ENCODE measurements at places on chromosomes 16 and 17.

- H3K4me1 ChIP-seq = peaks cover 5% of the 10 kb centered on the region
- no peak for DNase-seq
- H3K36me3 ChIP-seq = no peaks in the 10 kb centered on the region
- no peak overlapping the region for H3K27ac ChIP-seq
- H3K4me3 ChIP-seq = no peak overlapping the region
Observed at GRCh38 chr16:57616241-57616640, 12.2 kb upstream of the ADGRG1 start.

GRCh38 chr17:60300011-60300410, 91.9 kb downstream of the USP32 start:
- no peaks in the 10 kb centered on the region for H3K27me3 ChIP-seq
- DNase-seq = no peak
- H3K4me3 ChIP-seq = no peak overlapping the region
- H3K36me3 ChIP-seq = peaks cover 4% of the 10 kb centered on the region

DNA sequence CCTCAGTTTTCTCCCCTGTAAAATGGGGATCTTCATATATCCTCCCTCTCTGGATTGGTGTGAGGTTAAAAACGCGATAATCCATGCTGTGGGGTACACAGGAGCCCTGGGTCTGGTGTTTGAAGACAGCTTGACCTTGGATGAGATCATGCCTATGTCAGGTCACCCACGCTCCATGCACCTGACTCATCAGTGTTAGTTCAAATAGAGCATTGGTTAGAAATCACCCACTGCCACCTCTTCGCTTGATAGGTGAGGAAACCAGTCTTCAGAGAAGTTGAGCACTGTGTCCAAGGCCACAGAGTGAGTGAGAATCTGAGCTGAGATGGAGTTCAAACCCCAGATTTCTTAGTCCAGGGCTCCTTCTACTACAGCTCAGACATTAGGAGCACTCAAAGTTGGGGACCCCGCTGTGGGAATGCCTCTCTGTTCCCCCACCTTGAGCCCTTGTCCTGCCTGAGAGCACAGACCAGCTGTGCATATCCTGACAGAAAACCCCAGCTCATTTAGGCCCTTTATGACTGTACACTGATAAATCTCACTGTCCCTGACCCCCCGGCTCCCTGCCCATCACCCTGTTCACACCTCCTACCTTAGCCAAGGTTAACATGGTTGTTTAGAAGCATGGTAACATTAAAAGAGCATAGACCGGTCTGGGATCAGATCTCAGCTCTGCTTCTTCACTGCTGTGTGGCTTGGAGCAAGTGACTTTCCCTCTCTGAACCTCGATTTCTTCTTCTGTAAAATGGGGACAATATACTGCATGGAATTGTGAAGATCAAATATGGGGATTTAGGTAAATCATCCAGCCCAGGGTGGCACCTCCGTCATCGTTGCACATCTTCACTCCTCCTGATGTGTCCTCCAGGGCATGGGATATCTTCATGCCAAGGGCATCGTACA, 22.4 kb upstream of the LGALS9 start:
- H3K27me3 ChIP-seq = peaks cover 3% of the 10 kb centered on the region
- DNase-seq = no peak
- H3K36me3 ChIP-seq = no peaks in the 10 kb centered on the region

GRCh38 chr16:30490210-30490609, 17.7 kb downstream of the ITGAL start:
- H3K4me3 ChIP-seq = no peak overlapping the region
- H3K27me3 ChIP-seq = peaks cover 14% of the 10 kb centered on the region
- H3K36me3 ChIP-seq = no peaks in the 10 kb centered on the region
- H3K4me1 ChIP-seq = peaks cover 15% of the 10 kb centered on the region

- H3K4me1 ChIP-seq = no peaks in the 10 kb centered on the region
- H3K27ac ChIP-seq = no peak overlapping the region
- H3K4me3 ChIP-seq = no peak overlapping the region
- H3K36me3 ChIP-seq = no peaks in the 10 kb centered on the region
- no peak for DNase-seq
- no peaks in the 10 kb centered on the region for H3K27me3 ChIP-seq
Observed at GRCh38 chr17:10417431-10417830, 4.3 kb downstream of the MYH8 start.

GRCh38 chr16:84876873-84877606, 57.3 kb downstream of the CRISPLD2 start:
- DNase-seq = no peak
- peaks cover 21% of the 10 kb centered on the region for H3K36me3 ChIP-seq
- H3K27ac ChIP-seq = no peak overlapping the region
- no peak overlapping the region for H3K4me3 ChIP-seq
- peaks cover 32% of the 10 kb centered on the region for H3K4me1 ChIP-seq

- H3K4me1 ChIP-seq = peaks cover 52% of the 10 kb centered on the region
- H3K4me3 ChIP-seq = peak overlapping the region; percentile 55
- DNase-seq = no peak
- no peaks in the 10 kb centered on the region for H3K27me3 ChIP-seq
Observed at GRCh38 chr17:66420961-66421371, 118.6 kb downstream of the PRKCA start.

- peaks cover 2% of the 10 kb centered on the region for H3K27me3 ChIP-seq
- H3K36me3 ChIP-seq = no peaks in the 10 kb centered on the region
- DNase-seq = peak; percentile 28
Observed at GRCh38 chr17:12769981-12770380, 19.3 kb upstream of the ARHGAP44 start.

GRCh38 chr16:1763521-1764511, 7.5 kb downstream of the NME3 start:
- H3K4me3 ChIP-seq = no peak overlapping the region
- H3K36me3 ChIP-seq = peaks cover 10% of the 10 kb centered on the region
- no peak for DNase-seq
- no peaks in the 10 kb centered on the region for H3K4me1 ChIP-seq
- H3K27me3 ChIP-seq = peaks cover 8% of the 10 kb centered on the region

- peaks cover 76% of the 10 kb centered on the region for H3K4me1 ChIP-seq
- DNase-seq = no peak
- peaks cover 2% of the 10 kb centered on the region for H3K27me3 ChIP-seq
- H3K27ac ChIP-seq = peak overlapping the region; percentile 93
- H3K36me3 ChIP-seq = no peaks in the 10 kb centered on the region
- peak overlapping the region; percentile 39 for H3K4me3 ChIP-seq
Observed at GRCh38 chr17:83200231-83200699, 120.9 kb downstream of the METRNL start.

DNA sequence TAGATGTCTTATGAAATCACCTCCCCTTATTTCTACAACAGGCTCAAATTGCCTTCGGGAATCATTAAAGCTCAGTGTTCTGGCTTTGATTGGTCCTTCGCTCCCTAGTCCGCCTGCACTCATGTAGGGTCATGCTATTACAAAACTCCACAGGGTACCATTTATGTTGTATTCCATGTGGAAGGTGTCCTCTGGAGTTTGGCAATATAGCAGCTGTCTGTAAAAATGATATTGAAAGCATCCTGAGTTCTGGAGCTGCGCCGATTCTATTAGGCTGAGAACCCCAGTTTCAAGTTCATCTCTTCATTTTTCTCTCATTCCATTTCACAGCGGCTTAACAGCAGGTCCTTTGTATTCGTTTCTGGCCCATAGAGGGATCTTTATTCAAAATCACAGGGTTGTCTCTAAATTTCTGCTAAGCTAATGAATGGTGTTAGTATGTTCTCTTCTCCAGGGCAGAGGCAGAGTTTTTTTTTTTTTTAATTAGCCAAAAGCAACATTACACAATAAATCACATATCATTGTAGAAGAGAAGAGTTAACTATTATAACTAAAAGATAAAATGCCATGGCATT, 71.9 kb upstream of the TEKT1 start:
- H3K4me3 ChIP-seq = no peak overlapping the region
- H3K4me1 ChIP-seq = no peaks in the 10 kb centered on the region
- DNase-seq = no peak
